Naive thymus-derived CD8-positive, alpha-beta T cell (primary cell): ENCODE measurements at places on chromosomes 6 and 20.

DNA sequence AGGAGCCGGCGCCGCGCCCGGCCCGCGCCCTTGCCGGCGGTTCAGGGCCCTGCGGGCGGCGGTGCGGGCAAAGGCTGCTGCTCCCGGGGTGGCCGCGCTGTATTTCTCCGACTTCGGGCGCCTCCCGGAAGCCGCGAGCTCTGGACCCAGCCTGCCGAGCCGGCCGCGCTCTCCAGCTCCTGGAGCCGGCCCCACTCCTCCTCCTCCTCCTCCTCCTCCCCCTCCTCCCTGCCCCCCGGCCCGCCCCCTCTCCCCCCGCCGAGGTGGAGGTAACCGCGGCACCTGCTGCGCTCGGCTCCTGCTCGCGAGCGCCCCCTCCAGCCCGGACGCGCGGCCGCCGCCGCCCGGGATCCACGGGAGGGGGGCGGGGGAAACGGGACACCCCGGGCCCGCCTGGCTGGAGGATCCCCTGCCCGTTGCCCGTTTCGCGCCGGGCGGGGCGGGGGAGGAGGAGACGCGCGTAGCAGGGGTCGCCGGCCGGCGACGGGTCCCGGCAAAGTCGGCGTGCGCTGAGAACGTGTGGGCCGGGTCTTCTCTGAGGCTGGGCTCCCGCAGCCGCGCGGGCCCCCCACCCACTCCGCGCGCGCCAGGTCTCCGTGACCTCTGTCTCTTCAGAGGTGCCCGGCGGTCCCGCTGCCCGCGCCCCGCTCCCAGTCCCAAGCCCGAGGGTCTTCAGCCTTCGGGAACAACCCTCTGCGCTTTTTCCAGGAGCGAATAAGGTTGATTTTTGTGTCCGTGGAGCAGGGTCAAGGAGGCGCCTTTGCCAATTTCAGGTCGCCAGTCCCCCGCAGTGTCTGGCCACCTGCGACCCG lies at the start of gene SLC22A23:
TSS of gene SLC22A23 (minus strand) at position 153 of the 812 bp plus-strand sequence. CDS start 491 bp downstream, outside the sequence.
- H3K4me1 ChIP-seq: peaks cover 7% of the 10 kb centered on the region
- H3K27me3 ChIP-seq: peaks cover 9% of the 10 kb centered on the region
- peak within 1 kb of the TSS; percentile 89 for H3K27ac ChIP-seq
- no peaks in the 10 kb centered on the region for H3K36me3 ChIP-seq
- peak within 1 kb of the TSS; percentile 84 for H3K4me3 ChIP-seq

GRCh38 chr20:45111799-45112471 lies 3.0 kb downstream of the WFDC5 start:
- peaks cover 1% of the 10 kb centered on the region for H3K27me3 ChIP-seq
- H3K27ac ChIP-seq: no peak overlapping the region
- H3K4me3 ChIP-seq: no peak overlapping the region
- peaks cover 8% of the 10 kb centered on the region for H3K4me1 ChIP-seq
- DNase-seq: no peak
- no peaks in the 10 kb centered on the region for H3K36me3 ChIP-seq

- no peaks in the 10 kb centered on the region for H3K36me3 ChIP-seq
- no peak for DNase-seq
- no peaks in the 10 kb centered on the region for H3K4me1 ChIP-seq
- peaks cover 3% of the 10 kb centered on the region for H3K27me3 ChIP-seq
- no peak overlapping the region for H3K4me3 ChIP-seq
These were observed 29.5 kb upstream of the SALL4 start for GRCh38 chr20:51831866-51832265.

DNA sequence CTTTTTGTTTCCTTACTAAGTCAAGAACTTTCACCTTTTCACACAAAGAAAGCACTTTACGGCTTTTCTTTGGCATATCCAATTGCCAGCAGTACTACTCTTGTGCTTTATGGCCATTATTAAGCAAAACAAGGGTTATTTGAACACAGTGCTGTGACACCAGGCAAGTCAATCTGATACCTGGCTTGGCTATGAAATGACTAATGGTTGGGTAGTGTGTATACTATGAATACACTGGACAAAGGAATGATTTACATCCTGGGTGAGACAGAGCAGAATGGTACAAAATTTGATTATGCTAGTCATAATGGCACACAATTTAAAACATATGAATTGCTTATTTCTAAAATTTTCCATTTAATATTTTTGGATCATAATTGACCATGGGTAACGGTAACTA lies 22.1 kb upstream of the ADGRF1 start:
- H3K27ac ChIP-seq: no peak overlapping the region
- no peaks in the 10 kb centered on the region for H3K36me3 ChIP-seq
- no peak overlapping the region for H3K4me3 ChIP-seq
- peaks cover 5% of the 10 kb centered on the region for H3K27me3 ChIP-seq
- no peaks in the 10 kb centered on the region for H3K4me1 ChIP-seq

DNA sequence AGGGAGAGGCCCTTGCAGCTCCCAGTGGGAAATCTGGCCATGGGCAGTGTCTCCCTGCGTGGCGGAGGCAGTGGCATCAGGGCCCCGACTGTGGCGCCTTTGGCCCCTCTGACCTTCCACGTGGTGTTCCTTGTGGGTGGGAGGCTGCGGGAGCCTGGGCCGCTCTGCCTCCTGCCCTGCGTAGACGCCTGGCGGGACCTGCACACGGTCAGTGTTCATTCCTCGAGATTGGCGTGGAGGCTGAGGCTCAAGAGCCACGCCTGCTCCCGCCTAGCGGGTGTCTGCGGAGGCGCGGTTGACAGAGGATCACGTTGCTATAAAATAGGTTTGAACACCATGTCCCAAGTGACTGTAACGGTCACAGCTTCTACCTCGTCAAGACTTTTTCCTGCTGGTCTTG lies 14.0 kb downstream of the COL9A3 start:
- H3K27ac ChIP-seq: no peak overlapping the region
- H3K4me1 ChIP-seq: peaks cover 14% of the 10 kb centered on the region
- no peak overlapping the region for H3K4me3 ChIP-seq
- H3K27me3 ChIP-seq: no peaks in the 10 kb centered on the region
- H3K36me3 ChIP-seq: no peaks in the 10 kb centered on the region

DNA sequence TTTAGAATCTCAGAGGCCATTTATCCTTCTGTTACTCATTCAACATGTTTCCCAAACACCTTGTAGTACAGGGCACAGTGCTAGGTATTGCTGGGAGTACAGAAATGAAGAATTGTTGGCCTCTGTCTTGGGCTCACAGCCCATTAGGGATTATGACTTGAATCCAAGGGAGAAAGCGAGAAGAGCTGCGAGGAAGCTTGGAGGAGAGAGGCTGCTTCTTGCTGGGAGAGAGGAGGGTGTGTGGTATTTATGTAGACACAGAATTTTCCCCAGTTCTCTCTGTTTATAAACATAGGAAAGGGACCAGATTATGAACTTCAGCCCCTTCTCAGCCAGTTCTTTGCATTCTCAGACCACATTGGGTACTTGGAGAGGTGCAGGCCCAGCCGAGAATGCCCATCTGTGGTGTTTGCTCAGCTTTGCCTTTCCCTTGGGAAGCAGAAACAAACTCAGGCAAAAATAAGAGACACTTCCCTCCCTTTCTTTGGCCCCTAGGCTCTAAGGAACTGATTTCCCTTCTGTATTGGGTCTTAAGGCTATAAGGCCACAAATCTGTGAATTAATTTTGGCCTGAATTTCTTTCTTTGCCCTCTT lies 17.9 kb downstream of the CHMP4B start:
- no peak for DNase-seq
- no peaks in the 10 kb centered on the region for H3K27me3 ChIP-seq
- peaks cover 46% of the 10 kb centered on the region for H3K36me3 ChIP-seq
- H3K4me1 ChIP-seq: peaks cover 86% of the 10 kb centered on the region
- peak overlapping the region; percentile 15 for H3K27ac ChIP-seq

DNA sequence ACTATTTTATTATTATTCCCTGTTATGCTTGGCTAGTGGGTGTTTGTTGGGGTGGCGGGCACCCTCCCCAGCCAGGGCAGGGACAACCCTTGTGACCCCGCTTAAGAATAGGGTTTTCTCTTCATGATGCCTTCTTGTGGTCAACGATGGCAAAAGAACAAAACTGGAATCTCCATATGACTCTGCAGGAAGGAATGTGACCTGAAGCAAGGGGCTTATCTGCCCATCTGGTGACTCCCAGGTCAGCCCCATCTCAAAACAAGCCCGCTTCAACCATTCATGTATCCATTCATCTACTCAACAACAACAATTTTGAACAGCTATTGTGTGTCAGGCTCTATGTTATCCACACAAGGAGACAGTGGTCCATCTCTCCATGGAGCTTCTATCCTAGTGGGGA lies 30.9 kb upstream of the TGM6 start:
- no peaks in the 10 kb centered on the region for H3K36me3 ChIP-seq
- no peak overlapping the region for H3K4me3 ChIP-seq
- peaks cover 1% of the 10 kb centered on the region for H3K4me1 ChIP-seq
- DNase-seq: no peak
- H3K27me3 ChIP-seq: peaks cover 13% of the 10 kb centered on the region

GRCh38 chr20:53739799-53740785 lies 146.5 kb upstream of the ZNF217 start:
- H3K4me1 ChIP-seq: peaks cover 47% of the 10 kb centered on the region
- peak overlapping the region; percentile 94 for H3K27ac ChIP-seq
- H3K27me3 ChIP-seq: no peaks in the 10 kb centered on the region
- no peaks in the 10 kb centered on the region for H3K36me3 ChIP-seq
- H3K4me3 ChIP-seq: peak overlapping the region; percentile 85
- DNase-seq: no peak

DNA sequence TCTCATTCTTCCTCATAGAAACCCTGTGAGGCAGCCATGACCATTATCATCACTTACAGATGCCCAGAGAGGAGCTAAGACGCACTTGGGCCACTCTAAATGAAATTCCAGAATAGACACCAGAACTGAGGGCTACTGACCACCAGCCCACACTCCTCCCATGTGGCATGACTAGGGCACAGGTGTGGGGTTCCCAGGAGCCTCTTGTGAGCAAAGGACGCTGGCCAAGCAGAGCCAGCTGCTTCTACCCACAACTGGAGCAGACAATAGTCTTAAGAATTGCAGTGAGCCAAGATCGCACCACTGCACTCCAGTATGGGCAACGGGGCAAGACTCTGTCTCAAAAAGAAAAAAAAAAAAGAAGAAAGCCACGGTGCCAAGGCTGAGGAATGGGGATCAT lies 10.0 kb downstream of the AHCY start:
- H3K4me1 ChIP-seq: no peaks in the 10 kb centered on the region
- peaks cover 70% of the 10 kb centered on the region for H3K36me3 ChIP-seq
- no peak overlapping the region for H3K27ac ChIP-seq
- no peak for DNase-seq

DNA sequence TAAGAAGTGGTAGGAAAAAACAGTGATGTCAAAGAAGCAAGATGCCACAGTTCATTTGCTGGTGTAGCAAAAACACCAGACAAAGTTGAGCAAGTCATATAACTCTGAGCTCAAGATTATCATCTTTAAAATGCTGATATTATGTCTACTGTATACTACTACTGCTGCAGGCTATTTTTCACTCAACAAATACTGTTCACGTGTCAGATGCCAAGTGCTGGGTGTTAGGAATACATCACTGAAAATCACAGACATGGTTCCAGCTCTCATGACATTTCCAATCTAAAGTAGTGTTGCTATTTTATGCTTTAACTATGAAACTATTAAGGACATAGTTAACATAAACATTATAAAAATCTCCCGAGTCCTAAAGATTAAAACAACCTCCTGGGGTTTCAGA lies 163.0 kb downstream of the NKAIN2 start:
- H3K27me3 ChIP-seq: no peaks in the 10 kb centered on the region
- H3K4me1 ChIP-seq: no peaks in the 10 kb centered on the region
- H3K4me3 ChIP-seq: no peak overlapping the region
- no peak for DNase-seq
- H3K27ac ChIP-seq: no peak overlapping the region

DNA sequence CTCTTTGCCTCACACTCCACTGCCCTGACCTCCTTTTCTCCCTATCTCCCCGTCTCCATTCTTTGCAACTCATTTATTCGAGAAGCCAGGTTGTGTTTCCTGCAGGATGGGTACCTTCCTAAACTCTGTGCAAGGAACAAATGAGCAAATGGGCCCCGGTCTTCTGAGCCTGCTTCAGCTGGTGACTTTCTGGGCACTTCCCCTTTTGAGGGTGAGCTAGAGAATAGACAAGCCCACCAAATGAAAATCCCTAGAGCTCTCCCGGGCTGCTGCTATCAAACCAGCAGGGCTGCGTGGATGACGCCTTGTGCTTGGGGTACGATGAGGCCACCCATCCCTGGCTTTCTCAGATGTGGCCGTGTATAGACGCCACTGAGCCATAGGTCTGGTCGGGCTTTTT lies 91.0 kb upstream of the FOXA2 start:
- no peaks in the 10 kb centered on the region for H3K4me1 ChIP-seq
- H3K27me3 ChIP-seq: peaks cover 5% of the 10 kb centered on the region
- no peaks in the 10 kb centered on the region for H3K36me3 ChIP-seq
- no peak for DNase-seq
- H3K4me3 ChIP-seq: no peak overlapping the region
- H3K27ac ChIP-seq: no peak overlapping the region

DNA sequence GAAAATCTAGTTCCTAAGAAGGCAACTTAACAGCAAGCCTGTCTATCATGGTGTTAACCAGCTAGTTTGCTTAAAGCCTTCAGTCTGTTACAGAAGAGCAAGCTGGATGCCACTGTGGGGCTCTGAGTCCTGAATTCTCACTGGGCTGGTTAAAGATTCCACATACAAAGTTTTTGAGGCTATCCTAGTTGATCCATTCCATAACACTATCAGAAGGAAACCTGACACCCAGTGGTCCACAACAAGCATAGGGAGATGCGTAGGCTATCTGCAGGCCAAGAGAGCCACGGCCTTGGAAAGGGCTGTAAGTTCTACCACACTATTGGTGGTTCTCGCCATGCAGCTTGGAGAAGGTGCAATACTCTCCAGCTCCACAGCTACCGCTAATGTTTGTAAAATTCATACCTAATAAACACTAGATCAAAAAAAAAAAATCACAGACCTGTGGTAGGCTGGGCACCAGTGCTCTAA lies 420 bp upstream of the MCCD1 start:
- peaks cover 4% of the 10 kb centered on the region for H3K36me3 ChIP-seq
- H3K4me3 ChIP-seq: no peak overlapping the region
- no peak overlapping the region for H3K27ac ChIP-seq
- H3K4me1 ChIP-seq: peaks cover 27% of the 10 kb centered on the region

- H3K4me3 ChIP-seq: no peak overlapping the region
- DNase-seq: no peak
- H3K4me1 ChIP-seq: no peaks in the 10 kb centered on the region
- peaks cover 12% of the 10 kb centered on the region for H3K36me3 ChIP-seq
- no peak overlapping the region for H3K27ac ChIP-seq
These were observed 180.5 kb downstream of the ISM1 start for GRCh38 chr20:13401596-13401995.

GRCh38 chr6:89187504-89187903 lies 29.7 kb downstream of the GABRR1 start:
- H3K4me3 ChIP-seq: no peak overlapping the region
- no peaks in the 10 kb centered on the region for H3K4me1 ChIP-seq
- H3K27me3 ChIP-seq: peaks cover 9% of the 10 kb centered on the region
- no peak for DNase-seq
